Fibroblast of skin of left biceps (primary cell): ENCODE measurements at places on chromosomes 12 and 14.

GRCh38 chr12:94078138-94078723 is 70.1 kb upstream of the PLXNC1 start:
- no peak for DNase-seq

DNA sequence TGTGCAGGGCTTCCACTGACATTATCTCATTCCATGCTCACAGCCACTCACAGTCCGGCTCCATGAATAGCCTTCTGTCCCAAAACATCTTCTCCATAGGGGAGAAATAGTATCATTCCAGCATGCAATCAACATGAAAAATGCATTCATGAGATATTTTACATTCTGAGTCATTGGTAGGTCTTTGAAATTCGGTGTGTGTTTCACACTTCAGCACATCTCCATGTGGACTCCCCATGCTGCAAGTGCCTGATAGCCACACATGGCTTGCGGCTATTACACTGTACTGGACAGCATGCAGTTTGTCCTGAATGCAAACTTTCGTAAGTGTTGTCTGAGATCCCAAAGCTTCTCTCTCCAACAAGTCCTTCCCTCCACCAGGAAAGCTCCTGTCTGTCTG is 449.3 kb downstream of the MED13L start:
- DNase-seq: no peak

DNA sequence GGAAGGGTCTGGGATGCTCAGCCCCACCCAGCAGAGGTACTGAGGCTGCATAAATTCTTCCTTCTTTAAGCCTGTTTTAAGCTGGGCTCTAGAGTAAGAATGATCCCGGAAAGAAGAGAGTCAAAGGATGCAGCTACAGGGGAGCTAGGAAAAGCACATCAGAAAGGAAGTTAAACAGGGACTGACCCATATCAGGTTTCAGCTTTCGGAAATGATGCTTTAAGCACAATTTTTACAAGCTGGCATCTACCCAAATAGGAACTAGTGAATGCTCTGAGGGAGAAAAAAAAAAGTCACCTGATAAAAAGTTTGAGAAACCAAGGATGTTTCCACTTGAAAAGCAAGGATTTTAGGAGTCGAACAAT is 22.0 kb downstream of the TSPAN8 start:
- DNase-seq: no peak

- no peak for DNase-seq
Measured at GRCh38 chr14:68693926-68694325, 98.9 kb downstream of the ZFP36L1 start.

GRCh38 chr12:124786061-124786964 is 77.4 kb downstream of the SCARB1 start:
- DNase-seq: peak; percentile 80

DNA sequence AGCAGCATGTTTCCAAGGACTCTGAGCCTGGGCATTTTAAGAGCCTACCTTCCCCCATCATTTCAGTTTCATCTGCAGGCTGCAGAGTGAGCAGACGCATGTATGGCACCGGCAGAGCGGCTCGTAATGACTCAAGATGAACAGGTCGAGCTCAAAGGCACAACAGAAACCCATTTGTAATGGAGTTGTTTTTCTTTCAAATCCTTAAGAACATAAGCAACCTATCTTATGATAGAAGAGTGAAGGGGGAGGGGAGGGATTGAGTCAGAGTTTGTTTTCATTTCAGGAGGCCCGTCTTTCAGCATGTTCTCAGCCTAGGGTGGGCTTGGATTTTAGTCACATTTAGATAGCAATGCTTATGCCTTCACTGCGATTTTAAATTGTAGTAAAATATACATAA is 54.9 kb upstream of the CISTR start:
- DNase-seq: no peak

DNA sequence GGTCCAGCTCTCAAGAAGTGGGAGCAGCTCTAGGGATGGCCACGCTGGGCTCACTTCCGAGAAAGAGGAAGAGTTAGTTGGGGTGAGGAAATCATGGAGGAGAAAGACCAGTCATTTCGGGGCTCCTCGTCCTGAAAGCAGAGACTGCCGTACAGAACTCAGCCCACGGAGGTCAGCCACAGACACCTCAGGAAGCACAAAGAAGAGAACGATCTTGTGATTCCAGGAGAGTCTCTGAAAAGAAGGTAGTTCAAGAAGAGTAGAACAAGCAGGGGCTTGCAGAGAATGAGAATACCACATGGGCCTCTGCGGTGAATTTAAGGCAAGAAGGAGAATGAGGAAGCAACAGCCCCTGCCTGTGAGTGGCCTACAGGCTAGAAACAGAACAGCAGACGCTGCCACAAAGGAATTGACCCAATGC is 311.9 kb downstream of the CACNA1C start:
- no peak for DNase-seq

GRCh38 chr12:61220337-61220736 is 1039.9 kb upstream of the USP15 start:
- no peak for DNase-seq

DNA sequence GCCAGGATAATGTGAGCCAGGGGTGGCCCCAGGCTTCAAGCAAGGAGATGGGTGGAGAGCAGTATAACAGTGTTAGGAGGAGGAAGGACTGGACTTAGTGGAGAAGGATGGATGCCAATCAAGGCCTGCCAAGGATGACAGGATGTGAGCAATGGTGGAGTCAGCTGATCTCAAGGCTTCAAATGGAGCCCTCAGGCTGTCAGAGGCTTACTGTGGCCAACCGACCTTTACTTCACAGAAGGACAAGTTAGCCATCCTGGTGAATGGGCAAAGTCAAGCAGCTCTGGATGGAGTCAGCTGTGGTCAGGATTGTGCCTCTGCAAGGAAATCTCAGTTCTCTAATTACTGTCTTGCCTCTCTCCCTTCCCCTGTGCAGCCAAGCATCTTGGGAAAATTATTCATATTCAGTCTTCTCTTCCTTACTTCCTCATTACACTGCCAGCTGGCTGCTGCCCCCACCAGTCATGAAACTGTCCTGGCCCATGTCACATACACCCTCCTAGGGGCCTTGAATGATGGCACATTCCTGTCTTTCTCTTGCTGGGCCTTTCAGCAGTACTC is 7.6 kb upstream of the STAT6 start:
- no peak for DNase-seq

DNA sequence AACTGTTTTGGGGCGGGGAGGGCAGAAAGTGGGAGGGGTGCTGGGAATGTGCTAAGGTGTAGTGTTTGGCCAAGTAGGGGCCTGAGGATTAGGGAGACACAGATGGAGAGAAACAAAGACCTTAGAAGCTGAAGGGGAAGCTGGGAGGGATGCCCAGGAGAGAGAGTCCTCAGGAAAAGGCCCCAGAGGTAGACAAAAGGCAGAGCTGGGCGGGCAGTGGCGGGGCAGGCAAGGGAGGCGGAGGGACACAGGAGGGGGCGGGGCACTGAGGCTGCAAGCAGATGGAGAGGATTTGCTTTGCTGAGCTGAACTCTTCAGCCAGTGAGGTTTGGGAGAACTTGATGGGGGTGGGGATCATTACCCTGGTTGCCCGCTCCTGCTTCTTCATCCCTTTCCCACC is 2.8 kb downstream of the PTMS start:
- DNase-seq: no peak

DNA sequence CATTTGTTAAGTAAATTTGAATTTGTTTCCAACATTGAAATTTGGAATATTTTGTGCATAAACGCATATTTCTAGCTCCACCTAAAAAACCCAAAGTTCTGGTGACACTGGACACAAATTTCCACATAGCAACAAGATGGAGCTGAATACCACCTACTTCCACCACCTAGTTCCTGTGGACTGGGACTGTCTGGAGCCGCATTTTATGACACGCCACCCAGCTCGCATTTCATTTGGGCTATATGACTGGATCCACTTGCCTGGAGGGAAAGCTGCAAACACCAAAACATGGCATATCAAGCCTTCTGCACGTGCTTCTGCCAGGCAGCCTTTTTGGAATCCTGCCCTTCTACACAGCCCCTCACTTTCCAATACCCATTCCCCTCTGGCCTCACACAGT is 173.4 kb downstream of the KIF21A start:
- DNase-seq: no peak

- peak; percentile 48 for DNase-seq
Measured at GRCh38 chr14:59303216-59303615, 114.7 kb downstream of the DAAM1 start.

DNA sequence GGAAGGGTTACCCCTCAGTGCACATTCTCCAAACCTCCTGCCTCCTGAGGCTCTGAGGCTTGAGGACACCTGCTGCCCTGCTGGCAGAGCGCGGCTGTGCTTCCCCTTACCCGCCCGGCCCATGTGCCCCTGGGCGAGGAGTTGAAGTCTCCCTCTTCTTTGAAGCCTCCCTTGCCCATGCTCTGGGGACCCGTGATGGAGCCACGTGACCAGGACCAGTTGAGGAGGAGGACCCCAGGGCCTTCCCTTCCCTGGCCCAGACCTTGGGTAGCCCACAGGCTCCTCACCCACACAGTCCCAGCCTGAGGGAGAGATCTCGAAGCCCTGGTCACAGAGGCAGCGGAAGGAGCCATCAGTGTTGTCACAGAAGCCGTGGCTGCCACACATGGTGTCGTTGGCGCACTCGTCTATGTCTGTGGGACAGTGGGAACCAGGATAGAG is 12.9 kb downstream of the ISCA2 start:
- DNase-seq: no peak

DNA sequence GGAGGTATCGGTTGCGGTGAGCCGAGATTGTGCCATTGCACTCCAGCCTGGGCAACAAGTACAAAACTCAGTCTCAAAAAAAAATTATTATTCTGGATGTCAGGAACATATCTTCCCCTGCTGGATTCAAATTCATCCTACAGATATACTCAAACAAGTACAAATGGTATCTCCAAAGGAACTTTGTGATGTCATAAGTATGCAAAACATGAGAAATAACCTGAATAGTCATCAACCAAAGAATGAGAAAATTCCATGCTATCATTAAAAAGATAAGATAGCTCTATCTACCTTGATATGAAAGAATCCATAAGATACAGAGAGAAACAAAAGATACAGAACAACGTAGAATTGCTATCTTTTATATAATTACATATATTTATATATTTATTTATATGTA is 67.7 kb downstream of the EEA1 start:
- no peak for DNase-seq

GRCh38 chr14:55819610-55820304 is 239.8 kb downstream of the KTN1 start:
- no peak for DNase-seq

DNA sequence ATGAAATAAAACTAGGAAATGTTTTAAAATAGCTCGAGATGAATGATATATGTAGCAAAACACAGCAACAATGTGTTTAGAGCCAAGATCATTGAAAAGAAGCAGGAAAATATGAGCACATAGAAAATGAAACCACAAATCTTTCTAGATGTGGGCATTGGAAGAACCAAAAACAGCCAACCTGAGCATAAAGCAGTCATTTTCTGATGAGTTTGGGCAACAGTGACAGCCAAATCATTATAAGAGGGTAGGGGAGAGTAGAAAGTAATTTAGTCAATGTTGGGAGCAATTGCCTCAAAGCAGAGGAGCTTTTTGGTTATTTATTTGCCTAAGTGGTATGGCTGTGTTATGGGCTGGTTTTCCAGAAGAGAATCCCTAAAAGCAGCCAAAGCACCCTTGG is 8.8 kb upstream of the BICDL1 start:
- no peak for DNase-seq

GRCh38 chr14:102675396-102675795 is 82.9 kb downstream of the RCOR1 start:
- no peak for DNase-seq

DNA sequence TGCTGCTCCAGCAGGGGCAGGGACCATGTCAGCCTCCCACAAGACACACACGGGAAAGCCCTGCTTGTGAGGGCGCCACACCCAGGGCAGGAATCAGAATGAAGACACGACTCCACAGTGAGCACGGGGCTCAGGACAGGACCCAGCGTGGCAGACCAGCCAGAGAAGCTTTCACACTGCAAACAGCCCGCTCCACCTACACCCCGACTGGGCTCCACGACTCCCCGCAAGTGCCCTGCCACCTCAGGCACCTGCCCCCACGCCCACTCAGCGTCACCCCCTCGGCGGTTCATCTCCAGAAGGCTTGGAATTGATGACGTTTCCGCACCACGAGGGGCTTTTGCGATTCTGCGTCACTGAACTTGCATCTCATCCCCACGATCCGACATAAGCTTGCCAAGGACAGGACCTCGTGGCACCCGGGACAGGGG is 91.1 kb downstream of the FBXL14 start:
- DNase-seq: no peak
